ENCODE measurements at places on chromosomes 16 and 17.
A peak's percentile ranks its signal among the peaks of the same experiment; 100 is the strongest.

GRCh38 chr17:3766779-3767178 lies 34.2 kb downstream of the ITGAE start:
- no peak for DNase-seq

DNA sequence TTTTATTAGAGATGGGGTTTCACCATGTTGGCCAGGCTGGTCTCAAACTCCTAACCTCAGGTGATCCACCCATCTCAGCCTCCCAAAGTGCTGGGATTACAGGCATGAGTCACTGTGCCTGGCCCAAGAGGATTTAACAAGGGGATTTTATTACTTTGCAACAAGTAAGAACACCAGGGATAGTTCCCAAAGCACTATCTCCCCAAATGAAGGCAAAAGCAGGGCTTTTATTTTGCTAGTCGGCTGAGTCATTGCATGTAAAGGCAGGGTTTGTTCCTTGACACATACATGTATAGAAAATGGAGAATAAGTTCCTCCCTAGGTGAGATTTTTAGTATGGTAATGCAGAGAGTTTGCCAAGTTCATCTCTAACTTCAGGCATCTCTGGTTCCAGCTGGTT lies 24.0 kb downstream of the REXO5 start:
- DNase-seq: no peak

GRCh38 chr17:32772453-32773025 lies 104.4 kb downstream of the MYO1D start:
- DNase-seq: no peak

GRCh38 chr17:18981642-18982424 lies 22.7 kb downstream of the FAM83G start:
- DNase-seq: peak; percentile 38

DNA sequence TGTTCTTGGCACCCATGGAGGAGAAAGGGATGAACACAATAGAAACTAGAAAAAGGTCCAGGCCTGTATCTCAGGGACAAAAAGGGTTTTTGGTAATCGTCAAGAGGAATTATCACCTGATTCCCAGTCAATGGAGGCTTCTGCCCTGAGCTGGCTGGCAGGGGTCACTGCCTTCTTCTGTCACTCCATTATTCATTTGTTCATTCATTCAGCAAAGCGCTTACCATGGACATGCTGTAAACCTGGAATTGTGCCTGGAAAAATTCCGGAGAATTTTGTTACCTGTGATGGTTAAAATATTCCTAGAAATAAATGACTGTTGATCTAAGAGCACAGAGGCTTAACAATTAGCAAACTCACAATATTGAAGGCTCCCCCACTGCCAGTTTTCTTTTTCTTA lies 212.3 kb downstream of the SHISA9 start:
- no peak for DNase-seq
